ENCODE measurements at places on chromosomes 6 and 20.

DNA sequence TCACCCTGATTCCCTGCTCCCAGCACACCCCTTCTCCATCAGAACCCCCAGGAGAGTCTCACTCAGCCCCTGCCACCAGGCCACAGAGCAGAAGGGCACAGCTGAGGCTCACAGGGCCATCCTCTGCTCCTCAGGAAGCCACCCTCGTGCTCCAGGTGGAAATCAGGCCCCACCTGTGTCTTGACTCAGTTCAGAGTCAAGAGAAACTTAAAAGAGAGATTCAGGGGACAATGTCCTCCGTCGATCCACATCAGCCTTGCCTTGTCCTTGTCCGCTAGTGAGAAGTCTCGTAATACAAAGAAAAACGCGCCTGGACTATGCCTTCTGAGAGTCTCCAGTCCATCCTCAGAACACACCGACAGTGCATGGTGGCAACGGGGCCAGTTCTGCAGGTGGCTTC, 114.6 kb downstream of the SYNDIG1 start:
- DNase-seq = no peak

- no peak for DNase-seq
Observed at GRCh38 chr6:126477678-126478077, 137.8 kb downstream of the CENPW start.

- DNase-seq = no peak
Observed at GRCh38 chr6:17036065-17036393, 65.8 kb upstream of the STMND1 start.

- DNase-seq = no peak
Observed at GRCh38 chr6:2175825-2176224, 69.6 kb downstream of the GMDS start.

- DNase-seq = no peak
Observed at GRCh38 chr6:142635130-142635529, 309.8 kb downstream of the HIVEP2 start.

DNA sequence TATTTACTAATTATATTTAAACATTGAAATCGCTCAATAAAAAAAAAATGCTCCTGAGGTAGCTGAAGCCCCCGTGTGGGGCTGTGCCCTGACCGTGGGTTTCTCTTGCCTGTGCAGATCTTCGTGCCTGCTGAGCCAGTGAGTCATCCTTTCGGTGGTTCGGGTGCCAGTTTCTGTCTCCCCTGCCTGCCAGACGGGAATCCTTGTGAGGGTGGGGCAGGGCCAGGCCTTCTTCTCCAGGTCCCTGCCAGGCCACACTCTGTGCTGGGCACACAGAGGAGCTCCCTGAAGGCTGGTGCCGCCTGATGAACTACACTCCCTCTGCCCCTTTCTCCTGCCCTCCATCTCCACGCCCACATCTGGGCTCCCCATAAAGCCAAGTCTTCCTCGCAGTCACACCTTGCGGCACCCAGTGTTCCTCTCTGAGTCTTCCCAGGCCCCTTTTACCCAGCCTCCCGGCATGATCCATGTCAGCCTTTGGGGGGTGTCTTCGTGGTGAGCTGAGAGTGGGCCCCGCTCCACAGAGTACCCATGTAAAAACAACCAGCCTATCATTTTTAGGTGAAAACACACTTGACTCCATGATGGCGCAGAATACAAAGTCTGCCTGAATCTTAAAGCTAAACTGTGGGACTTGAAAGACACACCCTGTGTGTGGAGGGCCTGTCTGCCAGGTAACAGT, 19.3 kb downstream of the FGD2 start:
- DNase-seq = no peak

DNA sequence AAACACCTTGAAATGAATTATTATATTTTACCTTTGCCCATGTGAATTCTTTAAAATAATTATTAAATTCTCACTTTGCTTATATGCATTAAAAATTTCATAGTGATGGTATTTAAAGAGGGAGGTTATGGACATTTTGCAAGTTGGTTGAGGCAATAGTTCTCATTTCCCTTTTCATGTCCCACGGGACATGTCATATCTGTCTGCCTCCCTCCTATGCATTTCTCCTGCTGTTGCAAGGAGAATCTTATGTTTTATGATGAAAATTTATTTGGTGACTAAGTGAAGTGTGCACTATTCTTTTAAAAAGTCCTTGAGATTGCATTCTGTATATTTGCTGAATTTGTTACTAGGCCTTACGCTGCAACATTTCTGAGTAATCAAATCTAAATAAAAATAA, 67.2 kb downstream of the UTRN start:
- DNase-seq = no peak

- no peak for DNase-seq
Observed at GRCh38 chr6:151071295-151071694, 168.5 kb upstream of the AKAP12 start.

DNA sequence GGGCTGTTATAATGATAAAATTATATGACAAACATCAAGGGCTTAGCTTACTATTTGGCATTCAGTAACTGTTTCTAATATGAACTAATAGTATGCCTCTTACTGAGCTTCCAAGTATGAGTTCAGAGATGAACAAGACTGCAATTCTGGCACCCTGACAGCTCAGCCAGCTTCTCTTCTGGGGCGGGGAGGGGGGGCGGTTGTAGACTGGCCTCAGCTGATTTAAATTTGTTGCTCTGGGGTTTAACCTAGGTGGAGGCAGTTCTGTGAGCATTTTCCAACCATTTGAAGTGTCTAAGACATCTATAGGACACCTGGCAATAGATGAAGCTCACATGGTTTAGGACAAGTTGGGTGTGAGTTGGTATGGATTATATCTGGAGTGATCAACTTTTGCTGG, 401.9 kb downstream of the QKI start:
- DNase-seq = no peak

- no peak for DNase-seq
Observed at GRCh38 chr6:3798055-3798919, 46.8 kb upstream of the PXDC1 start.

GRCh38 chr20:54680872-54681619, 205.7 kb downstream of the DOK5 start:
- DNase-seq = no peak

- no peak for DNase-seq
Observed at GRCh38 chr6:105952772-105953690, 133.1 kb upstream of the PRDM1 start.

GRCh38 chr6:38542031-38542430, 97.7 kb downstream of the BTBD9 start:
- DNase-seq = no peak

- no peak for DNase-seq
Observed at GRCh38 chr6:127791779-127792528, 108.9 kb downstream of the THEMIS start.

- DNase-seq = no peak
Observed at GRCh38 chr6:156689656-156690055, 87.5 kb upstream of the ARID1B start.
